NCI-H1694 treated with DMSO at 0.1 percent for 48 hours (cell line): ENCODE measurements at places on chromosomes 11 and 22.

- no peak for DNase-seq
Measured at GRCh38 chr11:111194860-111195568, 50.5 kb upstream of the POU2AF2 start.

- DNase-seq = no peak
Measured at GRCh38 chr22:33063611-33064010, 5.4 kb upstream of the SYN3 start.

DNA sequence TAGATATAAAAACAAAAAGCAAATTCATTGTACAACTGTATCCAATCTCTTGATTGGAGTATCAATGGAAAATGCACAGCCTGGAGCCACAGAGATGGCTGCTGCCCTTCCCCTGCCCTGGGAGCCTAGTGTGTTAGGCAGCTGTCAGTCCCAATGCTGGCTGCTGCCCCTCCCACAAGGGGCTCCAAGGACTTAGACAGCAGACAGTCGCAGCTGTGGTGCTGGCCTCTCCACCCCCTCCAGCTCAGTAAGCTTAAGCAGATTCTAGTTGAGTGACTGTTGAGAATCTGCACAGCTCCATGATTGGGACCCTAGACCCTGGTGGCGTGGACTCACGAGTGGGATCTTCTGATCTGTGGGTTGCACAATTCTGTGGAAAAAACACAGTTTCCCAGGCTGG is 1511.2 kb downstream of the FAM181B start:
- no peak for DNase-seq

- no peak for DNase-seq
Measured at GRCh38 chr11:101916422-101916821, at the start of gene ANGPTL5. Gene ANGPTL5, minus strand, starts transcription at chr11:101916522. Its CDS starts 8,613 bp downstream, at chr11:101907909.

- DNase-seq = no peak
Measured at GRCh38 chr22:35348703-35349102, 32.2 kb upstream of the HMOX1 start.

DNA sequence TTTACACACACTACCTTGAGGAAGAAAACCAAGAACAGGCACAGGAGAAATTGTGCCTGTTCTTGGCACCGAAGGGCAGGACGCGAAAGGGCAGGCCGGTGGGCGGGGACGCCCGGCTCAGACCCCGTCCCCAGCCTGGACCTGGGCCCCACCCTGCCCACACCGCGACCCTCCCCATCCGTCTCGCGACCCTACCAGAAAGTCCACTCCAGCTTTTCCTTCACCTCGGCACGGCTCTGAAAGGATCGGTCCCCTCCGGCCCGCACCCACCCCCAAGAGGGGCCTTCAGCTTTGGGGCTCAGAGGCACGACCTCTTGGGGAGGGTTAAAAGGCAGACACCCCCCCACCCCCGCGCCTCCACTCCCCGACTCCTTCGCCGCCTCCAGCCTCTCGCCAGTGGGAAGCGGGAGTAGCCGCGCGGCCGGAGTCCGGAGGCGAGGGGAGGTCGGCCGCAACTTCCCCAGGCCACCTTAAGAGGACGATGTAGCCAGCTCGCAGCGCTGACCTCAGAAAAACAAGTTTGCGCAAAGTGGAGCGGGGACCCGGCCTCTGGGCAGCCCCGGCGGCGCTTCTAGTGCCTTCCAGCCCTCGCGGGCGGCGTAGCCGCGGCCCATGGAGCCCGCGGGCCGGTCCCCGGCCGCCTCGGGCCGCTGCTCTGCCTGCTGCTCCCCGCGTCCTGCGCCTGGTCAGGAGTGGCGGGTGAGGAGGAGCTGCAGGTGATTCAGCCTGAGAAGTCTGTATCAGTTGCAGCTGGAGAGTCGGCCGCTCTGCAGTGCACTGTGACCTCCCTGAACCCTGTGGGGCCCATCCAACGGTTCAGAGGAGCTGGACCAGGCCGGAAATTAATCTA is 4.4 kb downstream of the SEC14L6 start:
- no peak for DNase-seq

DNA sequence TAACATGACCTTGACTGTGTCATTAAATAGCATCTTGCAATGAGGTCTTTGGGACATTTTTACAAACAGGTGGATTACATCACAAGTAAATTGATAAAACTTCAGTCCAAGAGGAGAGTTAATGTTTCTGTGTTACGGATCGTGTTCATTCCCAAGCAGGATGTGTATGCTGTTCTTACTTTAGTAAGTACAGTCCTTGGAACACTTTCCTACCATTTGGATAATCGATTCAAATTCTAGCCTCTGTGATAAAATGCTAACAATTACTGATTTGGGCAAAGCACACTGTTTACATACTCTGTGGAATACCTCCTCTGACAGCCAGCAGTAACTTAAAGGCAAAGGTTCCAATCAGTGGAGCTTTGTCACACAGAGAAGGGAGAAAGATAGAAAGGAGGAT is 351.7 kb downstream of the FAT3 start:
- DNase-seq = no peak

DNA sequence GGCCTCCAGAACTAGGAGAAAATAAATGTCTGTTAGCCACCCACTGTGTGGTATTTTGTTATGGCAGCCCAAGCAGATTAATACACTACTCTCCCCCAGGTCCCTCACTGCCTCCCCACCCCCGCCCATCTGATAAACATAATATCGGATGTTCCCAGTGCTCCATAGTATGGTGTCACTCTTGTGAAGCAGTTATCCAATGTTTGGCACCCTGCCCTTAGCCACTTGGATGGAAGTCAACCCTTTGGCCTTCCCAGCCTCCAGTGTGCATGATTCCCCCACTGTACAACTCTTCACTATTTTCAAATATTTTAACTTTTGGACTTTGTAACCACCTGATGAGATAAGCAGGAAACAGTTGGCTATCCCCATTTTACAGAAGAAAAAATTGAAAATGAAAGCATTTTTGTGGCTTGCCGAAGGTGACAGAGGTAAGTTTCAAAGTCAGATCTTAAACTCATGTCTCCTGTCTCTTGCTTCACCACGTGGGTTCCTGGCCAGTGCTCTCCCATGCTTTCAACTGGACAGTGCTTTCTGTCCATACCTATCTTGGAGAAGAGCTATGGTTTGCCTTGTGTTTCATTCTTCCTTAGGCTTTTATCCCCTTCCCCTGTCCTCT is 53.2 kb downstream of the ALX4 start:
- DNase-seq = no peak

- no peak for DNase-seq
Measured at GRCh38 chr22:25969286-25969685, 200.0 kb upstream of the SEZ6L start.

- DNase-seq = no peak
Measured at GRCh38 chr11:81005595-81005994, 1564.8 kb upstream of the TENM4 start.

DNA sequence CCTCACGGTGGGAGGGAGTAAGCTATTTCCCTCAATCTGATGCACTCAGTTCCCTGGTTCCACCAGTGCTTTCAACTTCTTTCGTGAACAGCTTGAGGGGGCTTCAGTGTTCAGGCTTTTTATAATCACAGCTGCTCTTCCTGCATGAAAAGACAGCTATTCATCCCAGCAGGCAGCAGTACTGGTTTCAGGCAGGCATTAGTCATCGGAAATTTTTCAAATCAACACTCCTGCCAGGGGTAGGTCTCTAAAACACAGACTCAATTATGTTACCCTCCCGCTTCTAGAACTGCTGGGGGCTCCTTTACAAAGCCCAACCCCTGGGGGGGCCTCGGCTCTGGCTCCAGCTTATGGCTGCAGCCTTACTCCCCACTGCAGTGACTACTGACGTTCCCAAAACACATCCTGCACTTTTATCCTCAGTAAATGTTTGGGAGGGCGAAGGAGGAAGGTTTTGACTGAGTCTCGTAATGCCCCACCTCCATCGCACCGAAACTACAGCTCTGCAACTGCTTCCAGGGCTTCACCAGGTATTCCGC is 5.8 kb downstream of the POLDIP3 start:
- peak; percentile 59 for DNase-seq

DNA sequence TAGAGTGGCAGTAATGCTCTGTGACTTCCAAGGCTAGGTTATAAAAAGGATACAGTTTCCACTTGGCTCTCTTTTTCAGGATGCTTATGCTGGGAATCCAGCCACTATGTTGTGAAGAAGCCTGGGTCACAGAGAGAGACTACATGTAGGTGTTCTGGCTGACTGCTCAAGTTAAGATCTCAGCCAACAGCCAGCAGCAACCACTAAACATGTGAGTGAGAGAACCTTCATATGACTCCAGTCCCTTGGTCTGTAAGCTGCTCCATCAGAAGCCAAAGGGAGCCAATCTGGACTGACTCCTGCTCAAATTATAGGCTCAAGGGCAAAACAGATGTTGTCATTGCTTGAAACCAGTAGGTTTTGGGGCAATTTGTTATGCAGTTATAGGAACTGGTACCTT is 162.7 kb downstream of the MAML2 start:
- DNase-seq = no peak
